GM23338 (cell line): ENCODE measurements at places on chromosomes 2 and 18. TPM values are rescaled to one million over a fixed set of nuclear protein-coding genes. Genes with fewer than 3 reads are reported as not detected.

DNA sequence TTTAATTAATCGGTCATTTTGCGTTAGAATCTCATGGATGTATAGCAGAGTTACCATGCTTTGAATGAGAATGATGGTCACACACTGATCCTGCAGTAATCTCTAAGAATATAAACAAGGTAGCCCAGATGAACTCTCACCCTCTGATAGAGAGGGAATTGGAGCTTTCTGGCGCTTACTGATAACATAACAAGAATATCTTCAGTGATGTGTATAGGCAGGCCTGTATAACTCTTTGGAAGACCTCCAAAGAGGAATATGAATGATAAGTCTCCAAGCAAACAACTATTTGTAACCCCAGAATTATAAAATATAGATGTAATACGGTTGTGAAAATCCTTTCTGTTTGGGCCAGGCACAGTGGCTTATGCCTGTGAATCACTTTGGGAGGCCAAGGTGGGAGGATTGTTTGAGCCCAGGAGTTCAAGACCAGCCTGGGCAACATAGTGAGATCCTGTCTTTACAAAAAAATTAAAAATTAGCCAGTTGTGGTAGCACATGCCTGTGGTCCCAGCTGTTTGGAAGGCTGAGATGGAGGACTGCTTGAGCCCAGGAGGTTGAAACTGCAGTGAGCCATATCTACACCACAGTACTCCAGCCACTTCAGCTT, 52.5 kb upstream of the LTBP1 start:
- H3K27ac ChIP-seq = no peak overlapping the region
- H3K27me3 ChIP-seq = no peaks in the 10 kb centered on the region
- peaks cover 7% of the 10 kb centered on the region; the same call in 1 of the 2 replicates for H3K4me1 ChIP-seq

- DNase-seq = no peak
- H3K36me3 ChIP-seq = no peaks in the 10 kb centered on the region
- H3K4me1 ChIP-seq = no peaks in the 10 kb centered on the region
- no peak overlapping the region for H3K27ac ChIP-seq
Observed at GRCh38 chr18:40249390-40250080, 1705.5 kb upstream of the PIK3C3 start.

DNA sequence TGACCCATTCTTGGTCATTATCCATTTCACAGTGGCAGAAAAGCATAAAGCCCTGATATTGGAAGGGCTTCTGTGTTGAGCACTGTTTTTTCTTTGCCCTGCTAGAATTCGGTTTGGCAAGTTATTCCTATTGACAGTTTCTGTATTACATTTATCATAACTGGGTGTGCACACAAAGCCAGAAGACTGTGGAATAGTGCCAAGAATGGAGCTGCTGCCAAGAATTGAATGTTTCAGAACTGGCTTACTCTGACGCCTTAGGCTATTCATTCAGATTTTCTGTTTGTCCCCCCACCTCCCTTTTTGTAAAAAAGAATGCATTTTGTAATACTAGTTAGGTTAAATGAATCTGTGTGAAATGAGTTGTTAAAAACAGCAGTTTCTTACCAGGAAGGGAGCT, 12.7 kb downstream of the KDM3A start:
- no peaks in the 10 kb centered on the region for H3K27me3 ChIP-seq
- H3K27ac ChIP-seq = no peak overlapping the region
- peaks cover 8% of the 10 kb centered on the region; the same call in 1 of the 2 replicates for H3K4me1 ChIP-seq

DNA sequence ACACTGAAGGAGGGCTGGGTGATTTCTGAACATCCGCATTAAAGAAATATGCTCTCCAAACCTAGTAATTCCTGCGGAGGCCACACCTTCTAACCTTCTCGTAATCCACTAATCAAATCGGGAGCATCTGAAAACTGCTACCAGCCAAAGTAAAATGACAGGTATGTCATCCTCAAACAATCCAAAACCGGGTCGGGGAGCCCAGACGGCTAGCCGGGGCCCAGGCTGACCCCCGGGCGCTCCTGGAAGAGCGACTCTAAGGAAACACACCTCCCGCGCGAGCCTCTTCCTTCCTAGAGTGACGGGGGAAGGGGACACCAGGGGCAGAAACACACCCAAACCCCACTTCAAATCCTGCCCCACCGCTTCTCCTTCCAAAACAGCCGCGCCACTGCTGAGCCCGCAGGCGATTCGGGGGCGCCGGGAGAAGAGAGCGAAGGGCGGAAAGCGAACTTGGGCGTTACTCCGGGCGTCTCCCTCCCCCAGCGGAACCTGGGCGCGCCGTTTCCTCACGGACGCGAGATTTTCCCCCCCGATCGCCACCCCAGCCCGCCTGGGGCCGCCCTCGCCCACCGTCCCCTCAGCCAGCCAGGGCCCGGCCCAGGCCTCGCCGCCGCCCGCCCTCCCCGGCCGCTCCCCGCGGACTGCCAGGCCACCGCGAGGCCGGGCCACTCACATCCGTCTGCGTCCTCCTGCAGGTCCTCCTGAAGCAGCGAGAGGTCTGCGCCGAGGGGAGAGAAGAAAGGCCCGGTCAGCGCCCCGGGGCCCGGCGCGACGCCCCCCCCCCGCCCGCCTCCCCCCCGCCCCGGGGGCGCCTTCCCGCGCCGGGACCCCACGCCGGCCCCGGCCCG, 584 bp downstream of the PPP4R1 start:
- peak; percentile 68 for DNase-seq
- no peaks in the 10 kb centered on the region for H3K36me3 ChIP-seq
- H3K4me1 ChIP-seq = peaks cover 27% of the 10 kb centered on the region

- no peak overlapping the region for H3K27ac ChIP-seq
- DNase-seq = no peak
- peaks cover 15% of the 10 kb centered on the region for H3K4me1 ChIP-seq
- no peaks in the 10 kb centered on the region for H3K36me3 ChIP-seq
Observed at GRCh38 chr2:66122516-66122915, 312.4 kb upstream of the MEIS1 start.

- no peaks in the 10 kb centered on the region for H3K4me1 ChIP-seq
- no peaks in the 10 kb centered on the region for H3K36me3 ChIP-seq
- no peaks in the 10 kb centered on the region for H3K27me3 ChIP-seq
- no peak overlapping the region for H3K27ac ChIP-seq
- no peak overlapping the region for H3K4me3 ChIP-seq
Observed at GRCh38 chr2:3313781-3314375, 63.7 kb downstream of the EIPR1 start.

GRCh38 chr2:1132328-1132969, 181.8 kb downstream of the SNTG2 start:
- no peaks in the 10 kb centered on the region for H3K27me3 ChIP-seq
- H3K36me3 ChIP-seq = no peaks in the 10 kb centered on the region
- H3K4me3 ChIP-seq = no peak overlapping the region
- H3K4me1 ChIP-seq = no peaks in the 10 kb centered on the region
- H3K27ac ChIP-seq = no peak overlapping the region

DNA sequence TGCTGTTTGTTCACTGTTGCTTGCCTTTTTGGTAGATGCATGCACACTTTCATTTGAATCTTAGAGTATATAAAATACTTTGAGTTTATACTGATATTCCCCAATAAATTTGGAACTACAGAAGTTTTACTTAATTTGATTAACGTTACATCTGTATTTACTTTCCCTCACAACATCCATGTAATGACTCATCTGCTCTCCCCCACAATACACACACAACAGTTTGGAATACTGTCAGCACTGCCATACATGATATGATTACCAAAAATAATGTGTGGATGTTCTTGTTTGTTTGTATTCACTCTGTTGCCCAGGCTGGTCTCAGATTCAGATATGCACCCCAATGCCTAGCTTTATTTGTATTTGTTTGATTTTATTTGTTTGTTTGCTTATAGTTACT, 144.2 kb downstream of the WDR7 start:
- no peak for DNase-seq
- H3K36me3 ChIP-seq = no peaks in the 10 kb centered on the region
- no peak overlapping the region for H3K27ac ChIP-seq

DNA sequence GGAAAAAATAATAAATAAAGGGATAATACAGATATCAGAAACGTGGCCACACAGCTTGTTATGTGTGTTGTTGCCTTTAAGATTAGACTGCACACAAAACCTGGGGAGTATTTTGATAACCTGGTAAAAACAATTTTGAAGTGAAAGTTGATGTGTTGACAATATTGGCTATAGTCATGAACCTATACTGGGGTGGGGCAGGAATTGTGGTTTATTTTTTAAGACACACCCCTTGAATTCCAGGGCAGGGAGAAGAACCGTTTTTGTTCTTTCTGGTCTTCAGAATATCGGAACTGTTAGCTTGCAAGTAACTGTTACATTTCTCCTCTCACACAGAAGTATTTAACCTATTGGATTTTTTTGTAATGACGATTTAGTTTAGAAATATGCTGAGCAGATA, 80.4 kb downstream of the LIMS1 start:
- H3K36me3 ChIP-seq = no peaks in the 10 kb centered on the region
- no peak overlapping the region for H3K27ac ChIP-seq
- H3K4me3 ChIP-seq = no peak overlapping the region
- no peaks in the 10 kb centered on the region for H3K4me1 ChIP-seq
- DNase-seq = no peak
- no peaks in the 10 kb centered on the region for H3K27me3 ChIP-seq

DNA sequence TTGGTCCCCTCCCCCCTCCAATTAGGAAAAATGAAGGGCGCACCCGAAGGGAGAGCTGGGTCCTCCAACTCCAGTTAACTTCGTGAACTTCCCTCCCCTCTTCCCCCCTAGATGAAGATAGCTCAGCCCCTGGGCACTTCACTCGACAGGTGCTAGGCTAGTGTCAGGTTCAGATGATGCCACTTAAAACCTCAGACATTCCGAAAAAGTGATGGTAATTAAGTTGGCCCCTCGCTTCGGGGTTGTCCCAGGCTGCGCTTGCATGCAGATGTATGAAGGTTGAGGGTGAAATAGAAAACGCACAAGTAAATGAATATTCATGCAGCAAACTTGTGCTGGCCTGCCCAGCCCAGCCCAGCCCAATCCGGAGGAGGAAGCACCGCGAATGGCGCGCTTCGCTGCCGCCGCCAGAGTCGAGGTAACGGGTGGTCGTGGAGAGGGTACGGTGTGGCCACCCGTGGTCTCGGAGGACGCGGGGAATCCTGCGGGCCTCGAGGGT, 3.0 kb upstream of the GBX2 start:
- peaks cover 100% of the 10 kb centered on the region for H3K27me3 ChIP-seq
- H3K36me3 ChIP-seq = no peaks in the 10 kb centered on the region
- H3K4me3 ChIP-seq = peak overlapping the region; percentile 69
- DNase-seq = peak; percentile 74
- peaks cover 74% of the 10 kb centered on the region for H3K4me1 ChIP-seq
- no peak overlapping the region for H3K27ac ChIP-seq

DNA sequence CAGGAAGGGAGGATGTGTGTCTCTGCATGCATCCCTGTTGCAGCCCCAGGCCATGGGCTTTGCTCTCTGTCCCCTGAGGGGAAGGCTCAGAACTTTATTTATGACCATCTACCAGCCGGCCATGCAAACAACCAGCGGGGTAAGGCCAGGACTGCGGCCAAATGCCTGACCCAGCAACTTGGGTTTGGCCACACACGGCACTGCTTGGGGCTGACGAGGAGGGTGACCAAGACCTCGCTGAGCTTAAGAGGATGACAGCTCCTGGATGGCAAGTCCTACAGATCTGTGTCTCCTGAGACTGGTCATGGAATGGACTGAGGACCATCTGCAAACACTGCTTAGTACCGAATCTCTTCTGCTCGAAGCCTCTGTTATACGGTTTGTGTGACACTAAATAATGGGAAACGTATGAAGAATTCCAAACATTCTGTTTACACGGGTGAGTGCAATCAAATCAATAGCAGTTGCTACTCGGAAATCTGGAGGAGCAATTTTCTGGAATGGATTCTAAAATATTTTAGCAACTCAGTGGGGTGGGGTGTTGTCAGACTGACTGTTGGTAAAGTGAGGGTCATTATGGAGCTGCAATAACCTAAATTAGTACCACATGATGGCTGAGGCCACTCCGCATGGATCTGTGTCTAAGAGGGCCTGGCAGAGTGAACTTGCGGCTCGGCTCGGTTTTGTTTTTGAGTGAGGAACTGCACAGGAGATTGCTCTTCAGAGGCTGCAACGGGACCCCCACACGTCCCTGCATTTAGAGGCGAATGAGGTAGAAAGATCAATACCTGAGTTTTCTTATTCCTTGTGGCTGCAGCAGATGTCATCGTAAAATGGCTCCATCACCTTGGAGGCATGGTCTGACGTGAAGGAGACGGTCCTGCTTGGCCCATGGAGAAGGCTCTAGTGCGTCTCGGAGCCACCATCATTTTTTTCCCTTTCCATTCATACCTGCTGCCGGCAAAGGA, 26.6 kb downstream of the TMEM18 start:
- H3K4me3 ChIP-seq = no peak overlapping the region
- H3K4me1 ChIP-seq = no peaks in the 10 kb centered on the region
- no peak overlapping the region for H3K27ac ChIP-seq

DNA sequence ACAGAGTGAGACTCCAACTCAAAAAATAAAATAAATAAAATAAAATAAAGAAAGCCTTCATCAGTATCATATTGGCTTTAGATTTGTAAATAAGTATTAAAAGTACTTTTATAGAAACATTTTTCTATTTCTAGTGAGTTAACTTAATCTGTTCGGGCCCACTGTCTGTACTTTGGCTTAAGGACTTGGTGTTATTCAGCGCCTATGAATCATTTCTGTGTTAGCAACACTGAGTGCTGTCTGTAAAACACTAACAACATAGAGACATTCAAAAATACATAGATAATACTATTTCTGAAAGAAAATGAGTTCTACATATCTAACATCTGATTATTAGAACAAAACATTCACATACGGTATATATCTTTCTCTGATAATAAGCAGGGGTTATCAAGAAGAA, 221.5 kb upstream of the CDH19 start:
- no peak for DNase-seq
- no peaks in the 10 kb centered on the region for H3K4me1 ChIP-seq
- H3K4me3 ChIP-seq = no peak overlapping the region
- H3K27ac ChIP-seq = no peak overlapping the region
- H3K27me3 ChIP-seq = no peaks in the 10 kb centered on the region

GRCh38 chr2:85585781-85586105, 1.5 kb downstream of the VAMP5 start:
- peaks cover 31% of the 10 kb centered on the region for H3K27me3 ChIP-seq
- no peak overlapping the region for H3K4me3 ChIP-seq
- peaks cover 7% of the 10 kb centered on the region; the same call in 1 of the 2 replicates for H3K4me1 ChIP-seq

DNA sequence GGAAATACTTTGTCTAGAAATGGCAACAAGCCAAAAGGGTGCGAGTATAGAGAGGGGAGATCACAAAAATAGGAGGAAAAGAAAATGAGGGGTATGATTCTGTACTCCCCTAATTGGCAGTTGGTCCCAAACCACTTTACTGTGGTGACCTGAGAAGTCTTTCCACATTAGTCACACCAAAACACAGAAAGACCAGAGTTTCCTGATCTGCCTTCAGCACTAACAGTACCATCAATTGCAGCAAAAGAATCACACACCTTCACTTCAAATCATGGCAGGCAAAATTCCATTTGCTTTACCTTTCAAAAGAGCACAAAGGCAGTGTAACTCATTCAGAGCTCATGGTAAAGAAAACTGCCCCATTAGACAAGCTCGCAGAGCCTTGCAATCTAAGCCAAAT, 86.8 kb downstream of the ALK start:
- no peaks in the 10 kb centered on the region; the same call in 1 of the 2 replicates for H3K36me3 ChIP-seq
- no peak overlapping the region for H3K4me3 ChIP-seq
- no peaks in the 10 kb centered on the region for H3K27me3 ChIP-seq
- DNase-seq = no peak

The DNAJC27 gene
- total RNA-seq = 2.4 and 5.3 TPM in 2 replicates

The PID1 gene
- total RNA-seq = 2.4 and 4.0 TPM in 2 replicates

The NCL gene
- 439 and 678 TPM in 2 replicates for total RNA-seq

The CRYGC gene
- not detected in 2 replicates for total RNA-seq

The SLC35F6 gene
- total RNA-seq = 10.8 and 15.0 TPM in 2 replicates

The SFXN5 gene
- total RNA-seq = 25.8 and 26.3 TPM in 2 replicates

The TMEM169 gene
- 3.9 and 8.0 TPM in 2 replicates for total RNA-seq
